ENCODE measurements at places on chromosomes 16 and 17.

- no peak for DNase-seq
Measured at GRCh38 chr17:16407911-16408588, 7.3 kb upstream of the TRPV2 start.

DNA sequence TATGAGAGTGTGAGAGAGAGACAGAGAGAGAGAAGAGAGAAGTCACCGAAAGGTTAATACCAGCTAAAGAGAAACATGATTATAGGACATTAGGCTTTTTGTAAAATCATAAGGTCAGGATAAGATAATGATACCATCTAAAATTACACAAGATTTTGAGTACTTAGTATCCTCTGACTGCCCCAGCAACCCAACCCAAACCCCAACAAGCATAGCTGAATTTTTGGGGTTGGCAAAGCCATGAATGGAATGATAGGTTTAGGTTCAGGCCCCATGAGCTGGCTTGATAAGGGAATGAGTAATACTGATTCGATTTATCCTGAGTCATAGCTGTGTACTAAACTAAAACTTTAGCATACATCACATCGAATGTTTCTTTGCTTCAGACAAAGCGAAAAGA, 259.5 kb downstream of the IRX3 start:
- DNase-seq = no peak

DNA sequence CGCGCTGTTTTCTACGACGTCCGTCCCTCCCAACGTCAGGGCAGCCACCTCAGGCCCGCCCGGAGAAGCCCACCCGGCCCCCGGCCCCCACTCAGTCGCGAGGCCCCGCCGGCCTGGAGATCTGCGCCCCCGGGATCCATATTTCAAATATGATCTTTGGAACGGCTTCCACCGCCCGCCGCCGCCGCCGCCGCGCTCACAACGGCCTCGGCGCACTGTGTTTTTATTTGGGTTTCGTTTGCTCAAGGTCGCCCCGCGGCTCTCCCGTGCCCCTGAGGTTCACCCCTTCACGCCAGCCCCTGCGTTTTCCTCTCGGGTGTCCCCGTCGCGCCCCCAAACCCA, 4.2 kb upstream of the CBX4 start:
- DNase-seq = no peak

- no peak for DNase-seq
Measured at GRCh38 chr17:6666557-6666956, 15.0 kb downstream of the C17orf100 start.

- DNase-seq = no peak
Measured at GRCh38 chr17:17740615-17741348, 59.5 kb downstream of the RAI1 start.

DNA sequence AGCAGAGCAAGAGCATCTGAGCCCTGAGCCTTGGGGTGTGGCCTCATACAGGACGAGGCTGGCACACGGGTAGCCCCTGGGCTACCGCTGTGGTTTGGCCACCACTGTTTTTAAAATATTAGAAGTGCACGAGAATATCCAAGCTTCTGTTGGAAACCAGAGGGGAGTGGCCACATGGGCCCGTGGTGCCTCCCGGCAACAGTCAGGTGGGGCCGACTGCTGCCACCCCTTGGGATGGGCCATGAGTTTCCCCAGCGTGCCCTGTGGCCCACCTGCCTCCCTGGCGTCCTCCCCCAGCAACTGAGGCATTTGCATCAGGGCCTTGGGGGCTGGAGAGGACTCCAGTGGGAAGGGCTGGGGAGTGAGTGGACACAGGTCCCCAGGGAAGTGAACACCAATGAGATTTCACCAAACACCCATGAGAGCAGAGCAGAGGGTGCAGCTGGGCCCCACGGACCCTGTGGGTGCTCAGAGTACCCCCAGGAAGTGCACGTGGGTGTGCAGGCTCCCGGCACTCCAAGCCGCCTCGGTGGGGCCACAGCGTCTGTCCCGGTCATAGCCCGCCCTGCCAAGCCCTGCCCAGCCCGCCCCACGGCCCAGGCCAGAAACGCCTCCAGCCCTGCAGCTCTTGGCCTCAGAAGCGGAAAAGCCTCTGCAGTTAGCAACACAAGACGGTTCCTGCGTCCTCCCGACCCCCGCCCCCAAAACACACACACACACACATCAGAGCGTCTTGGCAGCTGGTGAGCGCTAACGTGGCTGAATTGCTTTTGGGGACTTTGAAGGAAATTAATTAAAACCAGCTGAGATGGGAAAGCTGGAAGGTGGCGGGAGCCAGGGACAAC, 22.7 kb downstream of the ZNF469 start:
- no peak for DNase-seq

DNA sequence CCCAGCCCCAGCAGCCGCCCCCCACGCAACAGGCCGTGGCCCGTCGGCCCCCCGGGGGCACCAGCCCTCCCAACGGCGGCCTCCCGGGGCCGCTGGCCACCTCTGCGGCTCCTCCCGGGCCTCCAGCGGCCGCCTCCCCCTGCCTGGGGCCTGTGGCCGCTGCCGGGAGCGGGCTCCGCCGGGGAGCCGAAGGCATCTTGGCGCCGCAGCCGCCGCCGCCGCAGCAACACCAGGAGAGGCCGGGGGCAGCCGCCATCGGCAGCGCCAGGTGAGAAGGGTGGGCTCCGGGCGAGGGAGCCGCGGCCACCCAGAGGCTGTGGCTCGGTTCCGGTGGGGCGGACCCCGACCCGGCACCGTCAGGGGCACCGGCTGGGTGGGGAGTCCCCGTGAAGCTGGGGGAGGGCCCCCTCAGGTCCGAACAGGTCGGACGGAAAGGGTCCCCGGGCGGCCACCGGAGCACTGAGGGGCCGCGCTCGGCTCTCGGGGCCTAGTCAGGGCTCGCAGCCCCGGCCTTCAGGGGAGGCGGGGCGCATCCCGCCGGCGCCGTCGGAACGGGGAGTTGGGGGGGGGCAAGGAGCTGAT, 583 bp downstream of the ATXN2L start:
- no peak for DNase-seq

DNA sequence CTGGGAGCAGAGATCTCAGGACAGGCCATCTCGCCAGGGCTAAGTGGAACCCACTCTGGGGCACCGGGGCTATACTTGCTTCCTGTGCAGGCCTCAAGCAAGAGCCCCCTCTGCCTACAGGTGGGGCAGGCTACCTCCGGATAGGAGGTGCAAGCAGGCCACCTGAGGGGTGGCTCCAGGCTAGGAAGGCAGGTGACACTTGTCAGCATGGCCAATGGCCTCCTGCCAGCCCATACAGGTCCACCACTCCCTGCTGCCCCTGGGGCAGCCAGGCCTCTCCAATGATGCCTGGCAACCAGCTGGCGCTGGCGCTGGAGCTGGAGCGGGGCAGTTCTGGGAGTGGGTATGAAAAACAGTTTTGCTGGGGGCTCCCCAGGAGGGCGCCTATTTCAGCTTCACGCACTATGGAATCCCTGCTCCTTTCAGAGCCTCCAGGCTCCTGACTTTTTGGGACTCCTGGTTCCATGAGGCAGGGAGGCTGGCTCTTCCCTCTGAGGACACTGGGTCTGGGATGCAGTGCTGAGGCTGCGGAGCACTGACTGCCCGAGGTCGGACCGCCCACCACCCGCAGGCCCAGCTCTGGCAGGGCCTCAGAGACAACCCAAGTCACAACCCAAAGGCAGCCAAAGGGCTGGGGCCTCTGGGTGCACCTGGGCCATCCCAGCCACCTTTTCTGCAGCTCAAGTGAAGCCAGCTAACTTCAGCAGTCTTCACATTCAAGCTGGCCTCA, 8.4 kb upstream of the SREBF1 start:
- no peak for DNase-seq

DNA sequence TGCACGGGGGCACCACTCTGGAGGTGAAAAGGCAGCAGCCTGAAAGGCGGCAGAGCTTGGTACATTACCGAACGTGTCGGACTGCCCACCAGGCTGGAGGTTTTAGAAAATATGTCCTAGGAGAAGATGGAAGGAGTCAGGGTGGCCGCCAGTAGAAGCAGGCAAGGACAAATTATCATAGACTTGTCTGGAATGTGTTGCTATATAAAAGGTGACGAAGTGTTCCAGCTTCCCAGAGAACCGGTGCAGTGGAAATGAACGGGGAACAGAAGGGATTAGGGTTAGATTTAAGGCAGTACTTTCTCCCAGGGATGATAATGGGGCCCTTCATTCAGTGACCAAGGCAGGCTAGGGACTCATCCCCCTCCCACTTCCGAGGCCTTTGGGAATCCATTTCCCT, 27.4 kb downstream of the PIPOX start:
- DNase-seq = no peak

GRCh38 chr17:38735161-38735997, 5.2 kb downstream of the CISD3 start:
- DNase-seq = peak; percentile 69

DNA sequence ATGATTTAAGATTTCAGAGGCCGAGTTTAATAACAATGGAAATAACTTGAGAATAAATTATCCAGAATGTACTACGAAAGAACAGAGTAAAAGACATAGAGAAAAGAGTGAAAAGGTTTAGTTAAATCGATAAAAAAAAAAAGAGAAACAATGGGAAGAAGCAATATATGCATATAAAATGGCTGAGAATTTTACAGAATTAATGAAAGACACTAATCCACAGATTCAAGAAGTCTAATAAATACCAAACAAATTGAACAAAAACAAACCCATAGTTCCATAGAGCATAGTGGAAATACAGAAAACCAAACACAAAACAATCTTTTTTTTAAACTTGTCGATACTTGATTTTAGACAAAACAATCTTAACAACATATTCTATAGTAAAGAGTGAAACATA, 1.7 kb downstream of the PSME3IP1 start:
- DNase-seq = no peak

- DNase-seq = no peak
Measured at GRCh38 chr16:4232541-4233386, 9.1 kb downstream of the SRL start.

- DNase-seq = no peak
Measured at GRCh38 chr16:11370084-11370931, 25.0 kb downstream of the RMI2 start.

DNA sequence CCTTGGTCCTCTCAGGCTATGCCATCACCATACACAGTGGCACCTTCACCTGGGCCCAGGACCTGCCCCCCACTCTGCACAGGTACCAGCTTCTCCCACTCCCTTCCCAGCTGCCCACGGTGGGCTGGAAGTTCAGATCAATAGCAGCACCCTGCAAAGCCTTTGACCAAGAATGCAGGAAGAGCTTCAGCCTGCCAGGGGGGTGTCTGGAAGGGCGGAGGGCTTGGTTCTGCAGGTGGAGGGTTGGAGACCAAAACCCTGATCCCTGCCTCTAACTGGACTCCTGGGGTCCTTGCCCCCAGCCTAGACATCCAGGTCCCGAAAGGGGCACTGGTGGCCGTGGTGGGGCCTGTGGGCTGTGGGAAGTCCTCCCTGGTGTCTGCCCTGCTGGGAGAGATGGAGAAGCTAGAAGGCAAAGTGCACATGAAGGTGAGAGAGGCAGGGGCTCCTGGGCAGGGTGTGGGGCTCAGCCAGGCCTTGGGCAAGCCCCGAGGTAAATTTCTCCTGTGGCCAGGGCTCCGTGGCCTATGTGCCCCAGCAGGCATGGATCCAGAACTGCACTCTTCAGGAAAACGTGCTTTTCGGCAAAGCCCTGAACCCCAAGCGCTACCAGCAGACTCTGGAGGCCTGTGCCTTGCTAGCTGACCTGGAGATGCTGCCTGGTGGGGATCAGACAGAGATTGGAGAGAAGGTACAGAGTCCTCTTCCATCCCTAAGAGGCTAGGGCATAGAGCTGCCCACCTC, 34.3 kb downstream of the ABCC3 start:
- DNase-seq = no peak

DNA sequence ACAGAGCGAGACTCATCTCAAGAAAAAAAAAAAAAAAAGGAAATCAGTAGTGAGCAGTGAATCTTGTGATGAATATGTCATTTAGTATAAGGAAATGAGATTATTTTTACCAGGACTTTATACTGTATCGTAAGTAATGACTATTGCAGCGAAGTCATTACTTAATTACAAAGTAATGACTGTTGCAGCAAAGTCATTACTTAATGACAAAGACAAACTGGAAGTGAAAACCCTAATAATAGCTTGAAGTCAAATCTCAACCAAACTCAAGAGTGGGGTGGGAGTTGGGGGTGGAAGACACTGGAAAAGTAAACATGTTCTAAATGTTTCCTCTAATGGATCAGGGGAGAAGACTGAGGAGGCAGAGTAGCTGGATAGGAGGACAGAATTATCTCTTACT, 76.5 kb downstream of the ARHGAP44 start:
- no peak for DNase-seq

DNA sequence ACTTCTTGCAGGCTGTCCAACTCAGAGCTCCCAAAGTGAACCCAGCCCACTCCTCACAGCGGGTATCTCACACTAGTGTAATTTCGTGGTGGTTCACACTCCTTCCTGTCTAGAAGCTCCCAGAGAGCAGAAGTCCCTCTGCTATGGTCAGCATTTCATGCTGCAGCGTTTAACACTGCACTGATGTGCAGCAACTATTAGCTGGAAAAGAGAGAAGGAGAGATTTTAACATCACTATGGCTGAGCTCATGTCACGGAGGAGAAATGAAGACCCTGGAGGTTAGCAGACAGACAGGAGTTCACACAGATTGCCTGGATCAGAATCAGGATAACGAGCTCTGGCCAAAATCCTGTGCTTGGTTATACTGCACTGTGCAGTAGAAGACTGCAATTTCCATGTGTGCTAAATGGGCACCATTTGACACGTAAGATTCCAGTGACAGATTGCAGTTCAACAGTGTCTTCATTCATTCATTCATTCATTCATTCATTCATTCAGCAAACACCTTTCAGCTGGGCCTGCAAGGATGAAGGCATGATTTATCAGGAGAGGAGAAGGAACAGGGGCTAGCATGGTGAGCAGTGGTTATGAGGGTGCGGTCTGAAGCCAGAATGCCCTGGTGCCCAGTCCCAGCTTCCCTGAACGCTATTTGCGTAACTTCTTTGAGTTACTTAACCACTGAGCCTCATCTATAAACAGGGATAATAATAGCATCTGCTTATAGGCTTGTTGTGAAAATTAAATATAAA, 5.3 kb upstream of the CCL1 start:
- DNase-seq = no peak

- DNase-seq = no peak
Measured at GRCh38 chr17:3666516-3666915, 1.9 kb downstream of the TAX1BP3 start.

- DNase-seq = no peak
Measured at GRCh38 chr17:22600644-22601298, 908.4 kb downstream of the KCNJ18 start.

DNA sequence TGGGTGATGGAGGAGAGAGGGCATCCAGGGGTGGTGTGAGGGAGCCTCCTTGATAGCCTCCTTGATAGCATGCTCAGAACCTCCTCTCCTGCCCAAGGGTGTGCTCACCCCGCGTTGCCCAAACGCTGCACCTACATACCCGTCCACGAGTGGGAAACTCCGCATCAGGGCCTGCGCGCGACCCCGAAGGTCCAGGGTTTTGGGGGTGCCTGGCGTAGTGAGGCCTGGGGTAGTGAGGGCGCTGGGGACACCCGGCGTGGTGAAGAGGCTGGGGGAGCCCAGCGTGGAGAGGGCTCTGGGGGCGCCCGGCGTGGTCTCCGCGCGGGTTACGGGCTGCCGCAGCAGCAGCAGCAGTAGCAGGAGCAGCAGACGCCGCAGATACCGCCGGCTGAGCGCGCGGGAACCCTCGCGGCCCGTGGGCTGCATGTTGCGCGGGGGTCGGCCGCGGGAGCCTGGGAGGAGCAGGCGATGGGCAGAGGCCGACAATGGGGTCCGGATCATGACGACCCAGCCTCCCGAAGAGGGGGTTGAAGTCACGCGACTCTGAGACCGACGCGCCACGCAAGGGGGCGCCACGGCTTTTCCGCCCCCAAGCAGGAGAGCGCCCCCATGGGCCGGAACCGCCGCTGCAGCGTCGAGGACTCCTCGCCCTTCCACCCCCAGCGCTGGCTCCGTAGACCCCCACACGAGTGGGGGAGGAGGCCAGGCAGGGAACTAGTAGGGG, at the start of gene DPEP3:
Gene DPEP3 (minus strand): TSS at position 545 of the 724 bp plus-strand sequence. CDS start 119 bp downstream, at position 426.
- DNase-seq = no peak

- DNase-seq = no peak
Measured at GRCh38 chr17:2703606-2704005, 8.0 kb downstream of the CLUH start.
